ENCODE measurements at places on chromosomes 16 and 17.

GRCh38 chr17:13538841-13539411 is 62.8 kb downstream of the HS3ST3A1 start:
- DNase-seq, result no peak

DNA sequence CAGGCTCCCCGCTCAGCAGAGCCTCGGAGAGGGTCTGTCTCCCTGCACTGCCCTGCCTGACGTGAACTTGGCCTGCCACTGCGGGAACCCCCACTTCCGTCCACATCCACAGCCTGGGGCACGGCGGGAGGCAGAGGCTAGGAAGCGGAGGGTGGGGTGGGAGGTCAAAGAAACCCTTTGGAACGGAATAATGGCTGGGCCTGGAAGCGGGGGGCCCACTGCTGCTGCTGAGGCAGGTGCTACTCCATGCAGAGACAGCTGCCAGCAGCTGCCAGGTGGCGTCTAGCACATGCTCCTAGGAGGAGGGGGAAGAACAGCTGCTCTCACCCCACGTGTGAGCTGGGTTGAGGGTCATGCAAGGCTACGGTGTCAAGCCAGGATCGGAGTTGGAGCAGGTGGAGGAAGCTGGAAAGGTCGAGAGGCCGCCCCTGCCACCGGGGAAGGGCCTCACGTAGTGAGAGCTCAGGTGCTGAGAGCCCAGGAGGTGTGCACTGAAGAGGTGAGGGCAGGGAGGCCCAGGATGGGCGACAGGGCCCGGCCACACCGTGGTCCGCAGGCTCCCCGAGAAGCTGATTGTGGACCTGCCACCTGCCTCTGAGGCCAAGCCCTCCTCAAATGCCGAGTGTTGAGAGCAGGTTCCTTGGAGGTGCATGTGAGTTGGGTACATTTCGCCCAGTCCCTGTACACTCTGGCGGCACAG is 9.8 kb downstream of the FSCN2 start:
- no peak for DNase-seq

DNA sequence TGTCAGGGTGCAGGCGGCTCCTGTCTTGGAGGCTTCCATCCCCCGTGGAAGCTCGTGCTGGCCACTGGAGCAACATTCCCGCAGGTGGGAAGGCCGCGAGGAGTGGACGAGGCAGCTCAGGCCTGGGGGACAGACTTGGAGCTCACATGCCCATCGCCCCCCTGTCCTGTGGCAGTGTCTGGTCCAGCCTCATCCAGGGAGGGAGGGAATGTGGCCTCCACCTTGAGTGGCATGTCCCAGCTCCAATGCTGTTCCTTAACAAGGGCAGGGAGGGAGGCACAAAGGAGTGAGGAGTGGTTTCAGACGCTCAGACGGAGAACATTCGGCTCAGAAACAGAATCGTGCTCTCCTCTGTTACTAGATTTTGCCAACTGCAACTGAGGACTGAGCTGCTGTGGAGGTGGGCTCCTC is 159.4 kb upstream of the CHMP6 start:
- DNase-seq, result no peak

DNA sequence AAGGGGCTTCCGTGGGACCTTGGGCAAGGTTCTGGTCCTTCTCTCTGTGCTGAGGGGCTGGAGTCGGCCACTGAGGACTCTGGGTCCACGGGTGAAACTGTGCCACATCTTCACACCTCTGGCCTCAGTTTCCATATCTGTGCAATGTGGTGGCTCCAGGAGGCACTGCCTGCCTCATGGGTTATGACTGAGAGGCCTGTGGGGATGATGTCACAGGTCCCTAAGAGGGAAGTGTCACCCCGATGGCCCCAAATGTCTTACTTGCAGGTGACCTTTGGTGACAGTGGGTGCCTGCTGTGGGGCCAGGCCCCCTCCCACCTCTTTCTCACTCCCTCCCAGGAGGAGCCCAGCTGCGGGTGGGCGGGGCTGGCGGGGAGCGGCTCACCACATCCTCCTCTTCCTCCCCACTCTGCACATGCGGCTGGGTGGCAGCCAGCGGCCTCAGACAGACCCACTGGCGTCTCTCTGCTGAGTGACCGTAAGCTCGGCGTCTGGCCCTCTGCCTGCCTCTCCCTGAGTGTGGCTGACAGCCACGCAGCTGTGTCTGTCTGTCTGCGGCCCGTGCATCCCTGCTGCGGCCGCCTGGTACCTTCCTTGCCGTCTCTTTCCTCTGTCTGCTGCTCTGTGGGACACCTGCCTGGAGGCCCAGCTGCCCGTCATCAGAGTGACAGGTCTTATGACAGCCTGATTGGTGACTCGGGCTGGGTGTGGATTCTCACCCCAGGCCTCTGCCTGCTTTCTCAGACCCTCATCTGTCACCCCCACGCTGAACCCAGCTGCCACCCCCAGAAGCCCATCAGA is at the start of gene IL21R:
Gene IL21R (plus strand): TSS at position 407 of the 801 bp plus-strand sequence. CDS start 27,898 bp downstream, outside the sequence.
- peak; percentile 82 for DNase-seq

DNA sequence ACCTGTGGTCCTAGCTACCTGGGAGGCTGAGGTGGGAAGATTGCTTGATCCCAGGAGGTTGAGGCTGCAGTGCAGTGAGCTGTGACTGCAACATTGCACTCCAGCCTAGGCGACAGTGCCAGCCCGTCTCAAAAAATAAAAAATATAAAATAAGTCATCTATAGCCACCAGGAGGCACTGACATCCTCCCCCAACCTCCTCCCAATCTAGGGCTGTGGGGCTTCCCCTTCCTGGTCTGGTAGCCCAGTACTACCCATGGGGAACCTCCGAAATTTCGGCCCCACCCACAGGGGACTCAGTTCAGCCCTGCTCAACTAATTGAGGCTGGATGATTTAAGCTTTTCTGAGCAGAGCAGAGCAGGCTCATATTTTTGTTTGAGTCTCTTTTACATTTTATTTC is 3.2 kb downstream of the ZSCAN10 start:
- DNase-seq, result peak; percentile 71

DNA sequence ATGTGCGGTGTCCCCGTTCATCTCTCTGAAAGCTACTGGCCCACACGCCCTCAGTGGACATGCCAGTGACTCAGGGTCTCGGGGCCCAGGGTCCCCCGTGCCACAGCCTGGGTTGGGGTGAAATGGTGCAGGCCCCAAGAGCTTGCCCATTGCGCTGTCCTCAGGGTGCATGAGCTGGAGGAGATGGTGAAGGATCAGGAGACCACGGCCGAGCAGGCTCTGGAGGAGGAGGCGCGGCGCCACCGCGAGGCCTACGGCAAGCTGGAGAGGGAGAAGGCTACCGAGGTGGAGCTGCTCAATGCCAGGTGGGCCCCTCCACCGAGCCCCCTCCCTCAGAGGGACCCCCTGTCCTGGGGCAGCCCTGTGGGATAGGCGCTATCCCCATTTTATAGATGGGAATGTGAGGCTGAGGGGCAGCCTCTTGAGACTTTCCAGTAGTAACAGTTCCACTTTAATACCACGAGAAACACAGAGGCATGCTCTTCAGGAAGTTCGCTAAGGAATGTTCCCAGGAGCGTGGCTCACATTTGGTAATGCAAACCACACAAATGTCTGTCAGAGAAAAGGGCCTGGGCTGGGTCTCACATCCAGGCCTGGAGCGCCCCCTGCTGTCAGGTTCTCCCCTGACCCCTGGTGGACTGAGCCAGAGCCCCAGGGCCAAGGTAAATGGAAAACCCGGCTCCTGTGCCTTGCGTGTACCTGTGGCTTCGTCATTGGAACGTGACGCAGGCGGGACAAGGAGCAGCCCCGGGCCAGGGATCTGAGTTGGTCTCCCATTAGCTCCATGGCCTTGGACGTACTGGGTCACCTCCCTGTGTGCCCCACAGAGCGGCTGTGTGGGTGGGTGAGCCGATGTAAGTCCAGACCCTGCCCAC is 133.7 kb downstream of the RAB11FIP4 start:
- DNase-seq, result peak; percentile 91

Data from lower lobe of right lung (tissue), 2 donors.